NCI-H1092 (cell line): ENCODE measurements at places on chromosomes 7 and 10.

DNA sequence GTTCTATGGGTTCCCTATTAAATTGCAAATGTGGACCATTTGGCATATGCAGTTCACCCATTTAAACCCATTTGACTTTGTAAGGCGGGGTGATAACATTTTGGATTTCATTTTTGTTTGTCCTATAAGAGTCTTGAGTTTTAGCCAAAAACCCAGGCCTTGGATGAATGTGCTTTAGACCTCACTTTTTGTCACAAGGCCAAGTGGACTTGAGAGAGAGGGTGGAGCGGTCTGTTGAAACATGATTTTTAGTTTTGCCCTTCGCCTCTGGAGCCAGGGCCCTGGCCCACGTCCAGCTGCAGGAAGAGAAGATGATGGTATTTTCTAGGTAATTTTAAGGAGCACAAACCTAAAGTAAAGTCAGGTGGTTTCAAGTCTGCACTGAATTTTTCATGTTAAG lies 260.1 kb downstream of the SLC25A13 start:
- peak; percentile 89 for DNase-seq

- DNase-seq = no peak
Observed at GRCh38 chr7:147376192-147376591, 1214.4 kb upstream of the C7orf33 start.

DNA sequence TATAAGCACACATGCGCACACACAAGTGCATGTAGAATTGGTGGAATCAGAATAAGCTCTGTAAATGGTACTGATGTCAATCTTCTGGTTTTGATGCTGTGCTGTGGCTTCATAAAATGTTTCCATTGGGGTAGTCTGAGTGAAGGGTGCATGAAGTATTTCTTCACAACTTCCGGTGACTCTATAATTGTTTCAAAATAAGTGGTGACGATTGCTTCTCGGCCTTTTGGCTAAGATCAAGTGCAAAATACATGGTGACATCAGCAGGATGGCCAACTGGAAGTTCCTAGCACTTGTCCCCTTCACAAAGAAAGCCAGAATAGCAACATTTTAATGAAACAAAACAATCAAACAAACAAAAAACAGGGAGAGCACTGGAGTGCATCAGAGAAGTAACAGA lies 41.6 kb upstream of the CAMK2B start:
- no peak for DNase-seq

DNA sequence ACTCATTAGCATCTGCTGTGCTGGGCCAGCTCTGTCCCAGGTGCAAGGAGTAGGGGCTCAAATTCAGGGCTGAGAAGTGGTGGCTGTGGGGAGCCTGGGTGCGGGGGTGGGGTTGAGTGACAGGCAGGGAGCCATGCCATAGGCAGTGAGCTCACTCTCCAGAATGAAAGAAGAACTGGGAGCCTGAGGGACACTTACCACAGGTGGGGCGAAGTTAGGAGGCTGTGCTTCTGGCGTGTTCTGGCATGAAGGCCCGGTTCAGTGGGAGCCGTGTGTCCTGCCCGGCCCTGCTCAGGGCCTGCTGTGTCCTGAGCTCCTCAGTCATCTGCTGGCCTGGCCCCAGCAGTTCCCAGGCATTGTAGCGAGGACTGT lies 62.5 kb downstream of the MKI67 start:
- no peak for DNase-seq

GRCh38 chr7:116653204-116653603 lies 18.8 kb upstream of the MET start:
- no peak for DNase-seq

DNA sequence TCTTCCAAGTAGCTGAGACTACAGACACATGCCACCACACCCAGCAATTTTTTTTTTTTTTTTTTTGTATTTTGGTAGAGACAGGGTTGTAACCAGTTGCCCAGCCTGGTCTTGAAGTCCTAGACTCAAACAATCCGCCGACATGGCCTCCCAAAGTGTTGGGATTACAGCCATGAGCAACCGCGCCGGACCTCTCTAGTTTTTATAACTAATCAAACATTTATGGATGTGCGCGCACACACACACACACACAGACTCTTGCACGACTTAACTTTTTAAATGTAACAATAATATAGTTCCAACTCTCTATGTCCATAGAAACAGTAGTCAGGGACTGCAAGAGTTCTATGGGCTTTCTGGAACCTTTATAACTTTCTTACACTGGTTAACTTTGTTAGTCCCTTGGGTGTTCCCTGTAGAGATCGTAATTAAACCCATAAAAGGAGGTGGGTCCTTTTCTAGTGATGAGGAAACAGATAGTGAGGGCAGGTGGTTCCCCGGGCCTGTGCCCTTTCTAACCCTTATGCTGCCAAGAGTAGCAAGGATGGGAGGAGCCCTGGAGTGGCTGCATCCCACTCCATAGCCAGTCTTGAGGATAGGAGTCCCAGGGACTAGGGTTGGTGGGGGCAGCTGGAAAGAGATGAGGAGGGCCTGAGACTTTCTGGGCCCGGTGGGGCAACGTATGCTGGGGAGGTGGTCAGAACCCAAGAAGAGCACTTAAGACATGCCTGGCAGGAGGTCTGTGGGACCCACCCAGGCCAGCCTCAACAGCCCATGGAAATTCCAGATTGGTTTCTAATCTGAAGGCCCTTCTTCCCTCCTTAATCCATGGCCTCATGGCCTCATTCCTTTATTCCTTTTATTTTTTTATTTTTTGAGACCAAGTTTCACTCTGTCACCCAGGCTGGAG lies 8.6 kb downstream of the MARVELD1 start:
- DNase-seq = no peak

DNA sequence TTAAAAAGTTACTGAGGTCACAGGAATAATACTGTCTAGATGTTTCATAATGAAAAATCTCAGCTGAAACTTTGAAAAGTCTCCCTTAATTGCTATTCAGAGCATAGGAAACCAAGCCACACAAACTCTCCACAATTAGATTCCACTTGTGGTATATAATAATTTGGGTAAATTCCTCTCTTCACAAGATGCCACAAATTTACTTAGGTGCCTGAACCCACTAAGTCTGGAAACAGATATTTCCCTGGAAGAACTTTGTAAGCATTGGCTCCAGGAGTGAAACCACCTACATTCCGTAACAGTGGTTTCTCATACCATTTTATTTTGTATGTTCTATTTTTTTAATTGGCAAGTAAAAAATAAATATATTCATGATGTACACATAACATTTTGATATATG lies 493.4 kb downstream of the SEMA3D start:
- DNase-seq = no peak

GRCh38 chr7:75743455-75743859 lies 4.7 kb upstream of the HIP1 start:
- DNase-seq = no peak

DNA sequence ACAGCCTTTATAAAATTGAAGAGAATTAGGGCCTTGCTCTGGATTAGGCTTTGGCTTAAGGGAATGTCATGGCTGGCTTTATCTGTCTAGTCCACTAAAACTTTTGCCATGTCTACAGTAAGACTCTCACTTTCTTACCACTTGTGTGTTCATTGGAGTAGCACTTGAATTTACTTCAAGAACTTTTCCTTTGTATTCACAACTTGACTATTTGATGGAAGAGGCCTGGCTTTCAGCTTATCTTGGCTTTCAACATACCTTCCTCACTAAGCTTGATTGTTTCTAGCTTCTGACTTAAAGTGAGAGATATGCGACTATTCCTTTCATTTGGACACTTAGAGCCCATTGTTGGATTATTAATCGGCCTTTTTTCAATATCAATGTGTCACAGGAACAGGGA lies 96.1 kb downstream of the TPST1 start:
- DNase-seq = no peak

DNA sequence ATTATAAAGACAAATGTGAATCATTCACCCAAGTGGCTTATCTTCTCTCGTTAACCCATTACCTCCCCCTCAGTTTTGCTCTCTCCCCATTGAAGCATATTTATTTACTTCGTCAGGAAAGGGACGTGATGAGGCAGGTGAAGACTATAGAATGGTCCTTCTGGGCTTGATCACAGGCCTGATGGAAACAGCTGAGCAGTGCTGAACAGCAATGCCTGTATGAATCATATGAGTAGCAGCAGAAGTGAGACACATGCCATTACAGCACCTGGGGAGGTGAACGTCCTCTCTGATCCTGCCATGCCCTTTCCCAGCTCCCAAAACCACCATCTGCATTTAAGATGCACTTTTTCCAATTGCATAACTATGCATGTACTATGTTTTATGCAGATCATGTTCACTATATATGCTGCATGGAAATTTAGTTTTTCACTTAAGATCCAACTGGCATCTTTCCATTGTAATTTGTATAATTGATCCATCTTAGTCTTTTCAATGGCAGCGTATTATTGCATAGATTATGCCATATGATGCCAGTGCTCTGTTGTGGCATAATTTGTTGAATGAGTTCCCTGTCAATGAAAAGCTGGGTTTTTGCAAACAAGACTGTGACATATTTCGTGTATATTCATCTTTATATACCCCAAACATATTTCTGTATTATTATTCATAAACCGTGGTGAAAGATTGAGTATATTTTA lies 105.3 kb downstream of the CXCL12 start:
- DNase-seq = no peak

DNA sequence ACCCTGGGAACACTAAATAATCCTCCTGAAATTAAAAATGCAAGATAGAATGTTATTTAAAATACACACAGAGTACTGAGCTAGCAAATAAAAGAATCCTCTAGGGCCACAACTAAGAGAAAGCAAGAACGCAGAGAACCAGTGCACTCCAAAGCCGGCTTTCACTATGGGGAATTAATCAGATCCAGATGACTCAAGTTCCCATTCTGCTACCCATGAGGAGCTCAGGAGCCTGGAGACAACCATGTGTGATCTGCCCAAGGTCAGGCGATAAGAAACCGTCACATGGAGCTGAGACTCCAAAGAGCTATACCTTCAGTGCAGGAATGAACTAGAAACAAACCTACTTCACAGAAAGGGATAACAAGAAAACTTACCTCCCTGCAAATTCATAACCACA lies 19.5 kb upstream of the CYREN start:
- no peak for DNase-seq

GRCh38 chr7:87013840-87014190 lies 45.6 kb downstream of the ELAPOR2 start:
- no peak for DNase-seq

DNA sequence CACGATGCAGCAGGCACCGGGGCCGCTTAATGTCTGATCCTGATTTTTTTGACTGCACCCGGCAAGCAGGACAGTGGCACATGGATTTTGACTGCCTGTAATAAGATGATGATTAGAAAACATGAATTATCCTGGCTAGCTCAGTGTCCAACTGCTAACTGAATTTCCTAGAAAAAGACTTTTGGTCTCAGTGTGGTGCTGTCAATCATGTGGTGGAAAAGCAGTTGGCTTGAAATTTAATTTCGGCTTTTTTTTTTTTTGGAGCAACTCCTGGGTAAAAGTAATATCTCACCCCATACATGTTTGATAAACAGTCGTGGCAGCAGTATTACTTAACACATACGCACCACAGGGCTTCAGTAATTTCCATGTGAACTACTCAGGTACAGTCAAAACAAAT lies 227.7 kb downstream of the FANK1 start:
- no peak for DNase-seq

- no peak for DNase-seq
Observed at GRCh38 chr7:126443951-126444350, 808.8 kb downstream of the GRM8 start.

DNA sequence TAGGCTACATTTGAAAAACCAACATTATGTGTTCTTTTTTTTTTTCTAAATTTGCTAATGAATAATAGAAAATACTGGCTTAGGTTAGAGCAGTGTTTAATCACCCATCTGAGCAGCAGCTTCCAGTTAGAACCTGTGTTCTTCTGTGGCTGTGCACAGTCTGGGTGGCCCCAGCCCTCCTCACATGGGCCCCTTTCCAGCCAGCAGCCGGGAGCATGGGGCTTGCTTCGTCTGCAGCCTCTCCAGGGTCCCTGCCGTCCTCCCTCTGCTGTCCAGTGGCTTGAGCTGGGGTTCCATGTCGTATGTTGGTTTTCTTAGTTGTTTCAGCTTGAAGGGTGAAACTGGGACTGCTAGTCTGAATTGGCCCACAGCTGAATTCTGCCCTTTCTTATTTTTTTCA lies 37.3 kb downstream of the BNIP3 start:
- DNase-seq = no peak

DNA sequence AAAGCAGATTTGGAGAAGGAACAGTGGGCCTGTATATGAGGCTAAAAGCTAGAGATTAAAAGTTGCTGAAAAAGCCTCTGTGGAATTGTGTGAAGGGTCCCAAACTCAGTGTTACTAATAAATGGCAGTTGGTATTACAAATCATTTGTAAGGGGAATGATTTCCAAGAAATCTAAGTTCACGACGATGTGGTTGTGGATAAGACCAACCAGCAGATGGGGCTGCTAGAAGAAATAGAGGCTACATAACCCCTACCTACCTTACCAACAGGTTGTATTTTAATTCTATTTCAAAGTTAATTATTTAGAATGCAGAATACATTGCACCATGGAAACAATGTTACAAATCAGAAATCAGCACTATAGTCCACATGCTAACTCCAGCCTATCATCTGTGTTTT lies 377.1 kb downstream of the HPSE2 start:
- DNase-seq = no peak

- no peak for DNase-seq
Observed at GRCh38 chr7:142094861-142095260, 16.7 kb upstream of the MGAM2 start.

DNA sequence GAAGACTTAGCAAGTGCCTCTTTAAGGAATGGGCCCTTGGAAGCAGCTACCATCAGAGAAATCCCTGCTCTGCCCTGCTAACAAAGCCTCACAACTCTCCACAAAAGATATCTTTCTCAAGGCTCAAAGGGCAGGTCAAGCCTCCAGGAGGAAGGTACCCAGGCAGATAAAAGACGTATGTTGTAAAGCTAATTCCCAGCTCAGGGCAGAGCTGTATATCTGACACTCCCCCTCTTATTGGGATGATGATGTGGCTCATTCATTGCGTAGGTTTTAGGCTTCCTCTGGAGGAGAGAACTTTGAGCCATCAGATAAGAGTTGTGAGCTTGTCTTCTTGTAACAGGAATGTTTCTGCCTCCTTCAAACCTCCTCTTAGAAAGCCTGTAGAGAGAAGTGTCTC lies 145.4 kb downstream of the CALN1 start:
- no peak for DNase-seq

DNA sequence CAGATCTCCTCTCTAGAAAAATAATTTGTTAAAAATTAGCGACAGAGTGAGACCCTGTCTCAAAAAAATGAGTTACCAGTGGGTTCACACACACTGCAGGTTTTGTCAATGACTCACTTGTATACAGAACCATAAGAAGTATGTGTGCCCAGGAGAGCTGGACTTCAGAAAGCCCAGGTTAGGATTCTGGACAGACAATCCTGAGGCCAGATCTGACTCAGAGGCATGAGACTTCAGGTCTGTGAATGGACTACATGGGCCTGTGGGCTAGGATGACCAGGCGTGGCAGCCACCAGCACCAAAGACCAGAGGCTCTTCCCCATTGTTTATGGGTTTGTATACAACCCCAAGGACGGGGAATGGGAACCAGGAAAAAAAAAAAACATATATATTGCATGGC lies 9.3 kb upstream of the ZNF438 start:
- DNase-seq = no peak

GRCh38 chr7:116028787-116029186 lies 1.8 kb downstream of the TFEC start:
- DNase-seq = no peak

GRCh38 chr10:22622242-22622806 lies 92.1 kb downstream of the PIP4K2A start:
- no peak for DNase-seq
